ENCODE measurements at places on chromosomes 2 and 18.
A peak's percentile ranks its signal among the peaks of the same experiment; 100 is the strongest.

- no peak for DNase-seq
Observed at GRCh38 chr18:7561909-7562460, 5.1 kb upstream of the PTPRM start.

- DNase-seq: no peak
Observed at GRCh38 chr2:45119038-45119437, 109.8 kb upstream of the SIX2 start.

DNA sequence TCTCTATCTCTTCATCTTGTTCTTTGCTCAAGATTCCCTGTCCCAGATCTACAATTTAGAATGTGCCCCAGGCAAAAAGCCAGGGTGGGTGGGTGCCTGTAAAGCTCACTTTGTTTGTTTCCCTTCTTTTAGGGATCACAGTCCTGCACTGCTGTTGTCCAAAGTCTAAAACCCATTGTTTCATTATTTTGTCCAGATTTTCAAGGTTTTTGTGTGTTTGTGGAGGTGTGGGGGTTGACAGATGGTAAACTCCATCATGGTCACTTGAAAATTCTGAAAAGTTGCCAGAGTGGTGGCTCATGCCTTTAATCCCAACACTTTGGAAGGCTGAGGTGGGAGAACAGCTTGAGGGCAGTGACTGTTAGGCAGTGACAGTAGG, 41.5 kb downstream of the YES1 start:
- no peak for DNase-seq

DNA sequence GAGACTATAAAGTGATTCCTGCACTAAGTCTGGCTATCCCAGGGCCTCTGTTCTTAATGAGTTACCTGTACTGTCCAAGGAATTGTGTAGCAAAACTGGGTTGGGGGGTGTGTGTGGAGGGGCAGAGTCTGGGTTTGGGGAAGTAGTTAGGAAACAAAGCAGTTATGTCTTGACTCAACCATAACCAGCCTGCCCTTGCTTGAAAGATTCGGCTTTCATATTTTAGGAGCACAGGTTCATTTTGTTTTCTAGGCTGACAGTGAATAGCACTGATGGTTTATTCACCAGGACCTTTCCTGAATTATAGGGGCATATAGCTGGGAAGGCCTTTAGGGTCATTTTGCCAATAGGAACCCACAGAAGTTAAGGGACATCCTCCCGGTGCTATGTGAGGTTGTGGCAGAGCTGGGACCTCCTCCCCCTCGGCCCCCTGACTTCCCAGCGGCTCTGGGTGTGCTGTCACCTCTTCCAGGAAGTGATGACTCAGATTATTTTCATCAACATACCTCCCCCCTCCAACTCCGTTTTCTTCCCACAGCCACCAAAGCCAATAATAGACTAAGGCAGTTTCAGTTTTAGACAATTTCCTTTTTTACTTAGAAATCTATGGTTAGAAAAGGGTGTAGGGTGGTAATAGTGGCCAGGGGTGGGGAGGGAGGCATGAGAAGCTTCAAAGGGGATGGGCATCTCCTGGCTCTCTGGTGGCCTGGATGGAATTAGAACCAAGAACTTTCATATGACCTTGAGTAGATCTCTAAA, 44.8 kb downstream of the SETBP1 start:
- peak; percentile 48 for DNase-seq
